Left renal pelvis (tissue), 4 donors: ENCODE measurements at places on chromosomes 12 and 14. TPM values are rescaled to one million over a fixed set of nuclear protein-coding genes. Genes with fewer than 3 reads are reported as not detected.

Gene SLC5A8
- polyA plus RNA-seq, result 31.7 TPM

Gene DNM1L
- polyA plus RNA-seq, result 105 TPM

Gene CARMIL3
- polyA plus RNA-seq, result 1.6 TPM

Gene OR4E2
- polyA plus RNA-seq, result not detected

Gene RAPGEF3
- 62.9 TPM for polyA plus RNA-seq

Gene ACYP1
- 34.7 TPM for polyA plus RNA-seq
